ENCODE measurements at places on chromosomes 2 and 18.

DNA sequence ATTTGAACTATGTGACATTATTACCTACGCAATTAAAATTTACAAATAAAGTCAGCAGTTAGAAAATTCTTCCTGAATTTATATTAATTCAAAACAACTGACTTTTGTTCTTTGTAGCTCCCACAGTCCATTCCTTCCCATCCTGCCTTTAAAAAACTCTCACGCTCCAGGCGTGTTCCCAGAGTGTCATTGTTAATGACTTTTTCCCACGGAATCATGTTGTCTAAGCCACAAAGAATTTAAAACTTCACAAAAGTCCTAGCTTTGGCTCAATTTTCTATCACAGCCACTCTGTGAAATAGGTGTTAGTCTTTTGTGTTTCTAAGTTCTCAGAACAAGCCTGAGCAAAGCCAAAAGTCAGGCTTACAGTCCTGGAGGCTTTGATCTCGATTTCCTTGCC, 26.5 kb downstream of the SLC1A4 start:
- DNase-seq: no peak

DNA sequence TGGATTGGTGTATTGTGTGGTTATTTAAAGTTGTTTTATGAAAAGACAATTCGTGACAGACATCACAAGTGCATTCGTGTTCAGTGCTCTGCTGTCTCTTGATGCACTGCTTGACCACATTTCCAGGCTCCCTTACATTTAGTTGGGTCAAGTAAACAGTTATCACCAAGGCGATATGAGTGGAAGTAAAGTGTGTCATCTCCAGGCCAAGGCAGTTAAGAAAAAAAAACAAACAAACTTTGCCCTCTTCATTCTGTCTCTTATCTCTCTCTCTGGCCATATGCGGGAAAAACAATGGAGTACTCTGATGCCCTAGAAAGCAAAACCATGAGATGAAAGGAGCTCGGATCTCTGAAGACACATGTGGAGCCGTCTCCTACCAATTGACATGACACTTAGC, 131.1 kb downstream of the DSEL start:
- DNase-seq: no peak

- DNase-seq: no peak
These were observed 95.8 kb upstream of the FOSL2 start for GRCh38 chr2:28296904-28297303.

GRCh38 chr2:202158796-202159195, 79.6 kb downstream of the SUMO1 start:
- peak; percentile 14 for DNase-seq

GRCh38 chr2:102226612-102227391, 40.0 kb downstream of the IL1RL2 start:
- no peak for DNase-seq

DNA sequence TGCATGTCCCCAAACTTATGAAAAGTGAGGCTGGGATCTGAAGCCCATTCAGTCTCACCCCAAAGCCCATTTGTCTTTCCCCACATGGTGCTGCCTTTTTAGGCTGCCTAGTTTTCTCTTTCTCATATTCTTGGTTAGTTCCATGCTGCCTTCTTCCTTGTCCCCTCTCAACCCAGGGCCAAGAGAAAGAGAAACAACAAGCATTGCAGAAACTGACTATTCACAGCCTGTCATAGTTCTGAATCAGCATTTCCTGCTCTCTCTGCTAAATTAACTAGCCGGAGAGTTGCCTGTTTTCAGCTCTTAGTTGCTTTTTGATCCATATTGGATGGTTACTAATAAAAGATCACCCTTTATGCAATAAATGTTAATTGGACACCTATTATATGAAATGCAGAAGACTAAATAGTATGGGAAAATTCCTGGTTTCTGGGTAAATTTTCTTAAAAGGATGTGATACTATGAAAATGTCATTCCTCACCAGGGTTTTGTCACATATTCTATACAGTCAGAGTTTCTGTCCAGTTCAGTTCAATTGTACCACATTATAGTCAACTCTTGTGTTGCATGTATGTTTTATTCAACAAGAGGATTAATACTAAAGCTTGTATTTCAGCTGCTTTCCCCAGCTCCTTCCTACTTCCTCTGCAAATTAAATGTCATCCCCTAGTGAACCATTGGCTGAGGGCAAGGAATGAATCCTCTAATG, 246.5 kb downstream of the GALR1 start:
- DNase-seq: no peak

- no peak for DNase-seq
These were observed 77.0 kb downstream of the ARHGEF33 start for GRCh38 chr2:38966678-38967077.

DNA sequence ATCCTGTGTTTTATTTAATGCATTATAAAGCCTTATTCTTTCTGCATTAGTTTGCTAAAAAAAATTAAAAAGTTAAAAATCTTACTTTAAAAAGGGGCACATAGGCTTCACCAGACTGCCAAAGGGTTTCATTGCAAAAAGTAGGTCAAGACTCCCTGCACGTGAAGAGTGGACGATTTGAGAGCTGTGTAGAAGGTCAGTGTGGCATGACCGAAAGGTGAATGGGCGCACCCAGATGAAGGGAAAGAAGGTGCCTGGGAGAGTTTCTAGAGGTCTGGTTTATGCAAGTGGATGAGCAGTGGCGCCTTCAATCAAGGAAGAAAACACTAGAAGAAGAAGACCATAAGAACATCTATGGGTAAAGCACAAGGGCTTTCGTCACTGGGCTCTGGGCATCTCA, 111.0 kb downstream of the SP3 start:
- no peak for DNase-seq

DNA sequence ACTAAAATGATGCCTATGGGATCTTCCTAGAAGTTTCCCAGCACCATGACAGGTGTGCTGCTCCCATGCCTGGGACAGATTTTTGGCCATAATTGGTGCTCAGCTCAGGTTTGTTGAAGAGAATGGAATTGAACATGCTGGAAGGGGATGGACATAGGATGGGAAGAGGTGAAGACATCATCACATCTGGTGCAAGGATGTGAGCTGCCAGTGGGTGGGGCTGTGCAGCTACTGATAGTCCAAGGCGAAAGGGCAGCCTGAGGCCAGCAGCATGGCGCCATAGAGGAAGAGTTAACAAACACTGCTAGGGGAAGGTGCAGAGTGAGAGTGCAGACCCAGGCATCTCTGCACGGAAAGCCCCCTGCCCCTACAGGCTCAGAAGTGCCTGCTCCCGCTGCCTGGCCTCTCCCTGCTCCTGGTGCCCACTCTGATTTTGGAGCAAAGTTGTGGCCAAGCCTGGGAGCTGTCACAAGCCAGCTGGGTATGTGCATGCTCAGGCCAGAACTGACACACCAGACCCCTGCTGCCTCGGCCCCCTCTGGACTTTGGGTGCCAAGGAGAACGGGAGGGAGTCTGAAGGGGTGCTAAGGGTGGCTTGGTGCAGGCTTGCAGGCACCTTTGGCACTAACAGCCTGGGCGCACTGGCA, 178.6 kb downstream of the ZBTB7C start:
- no peak for DNase-seq

GRCh38 chr2:239157269-239157668, 243.6 kb downstream of the HDAC4 start:
- no peak for DNase-seq

- DNase-seq: no peak
These were observed 48.0 kb upstream of the CABYR start for GRCh38 chr18:24090876-24091275.

GRCh38 chr2:7704296-7704865, 787.2 kb downstream of the RNF144A start:
- no peak for DNase-seq

- DNase-seq: no peak
These were observed 130.7 kb upstream of the TPO start for GRCh38 chr2:1282552-1282951.

GRCh38 chr2:12008425-12009061, 262.1 kb downstream of the LPIN1 start:
- no peak for DNase-seq

GRCh38 chr2:21774691-21775368, 651.1 kb downstream of the TDRD15 start:
- DNase-seq: no peak

- DNase-seq: no peak
These were observed 11.6 kb upstream of the BOK start for GRCh38 chr2:241546771-241547498.

Data from NCI-H446 treated with DMSO at 0.1 percent for 48 hours (cell line).